CD14-positive monocyte (primary cell): ENCODE measurements at places on chromosomes 12 and 14. TPM values are rescaled to one million over a fixed set of nuclear protein-coding genes. Genes with fewer than 3 reads are reported as not detected.
A peak's percentile ranks its signal among the peaks of the same experiment; 100 is the strongest.

Gene ARHGAP9
- polyA plus RNA-seq: 211 TPM

Gene PFKM
- polyA plus RNA-seq: 2.8 TPM

Gene STXBP6
- 0.25 TPM for polyA plus RNA-seq

Gene PA2G4
- polyA plus RNA-seq: 43.2 and 83.0 TPM in 2 replicates

DNA sequence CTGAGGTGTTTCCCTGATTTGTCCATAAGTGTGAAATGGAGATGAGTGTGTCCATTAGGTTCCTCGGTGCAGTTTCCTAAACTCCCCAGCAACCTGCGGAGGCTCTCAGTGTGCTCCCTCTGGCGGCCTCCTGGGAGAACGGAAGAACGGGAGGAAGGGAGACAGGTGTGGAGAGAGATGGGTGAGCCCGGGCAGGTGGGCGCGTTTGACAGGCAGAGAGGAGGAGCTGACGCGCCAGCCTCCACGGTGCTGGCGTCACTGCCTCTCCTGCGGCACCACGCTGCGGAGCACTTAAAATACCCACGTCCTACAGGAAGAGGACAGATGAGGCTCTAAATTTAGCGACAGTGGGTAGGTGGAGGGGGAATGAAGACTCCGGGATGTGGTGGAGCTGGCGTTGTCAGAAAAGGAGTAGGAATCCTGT is 26.8 kb upstream of the PEX5 start:
- no peak for DNase-seq
- no peaks in the 10 kb centered on the region for H3K4me1 ChIP-seq
- no peaks in the 10 kb centered on the region for H3K36me3 ChIP-seq
- no peak overlapping the region for H3K4me3 ChIP-seq

DNA sequence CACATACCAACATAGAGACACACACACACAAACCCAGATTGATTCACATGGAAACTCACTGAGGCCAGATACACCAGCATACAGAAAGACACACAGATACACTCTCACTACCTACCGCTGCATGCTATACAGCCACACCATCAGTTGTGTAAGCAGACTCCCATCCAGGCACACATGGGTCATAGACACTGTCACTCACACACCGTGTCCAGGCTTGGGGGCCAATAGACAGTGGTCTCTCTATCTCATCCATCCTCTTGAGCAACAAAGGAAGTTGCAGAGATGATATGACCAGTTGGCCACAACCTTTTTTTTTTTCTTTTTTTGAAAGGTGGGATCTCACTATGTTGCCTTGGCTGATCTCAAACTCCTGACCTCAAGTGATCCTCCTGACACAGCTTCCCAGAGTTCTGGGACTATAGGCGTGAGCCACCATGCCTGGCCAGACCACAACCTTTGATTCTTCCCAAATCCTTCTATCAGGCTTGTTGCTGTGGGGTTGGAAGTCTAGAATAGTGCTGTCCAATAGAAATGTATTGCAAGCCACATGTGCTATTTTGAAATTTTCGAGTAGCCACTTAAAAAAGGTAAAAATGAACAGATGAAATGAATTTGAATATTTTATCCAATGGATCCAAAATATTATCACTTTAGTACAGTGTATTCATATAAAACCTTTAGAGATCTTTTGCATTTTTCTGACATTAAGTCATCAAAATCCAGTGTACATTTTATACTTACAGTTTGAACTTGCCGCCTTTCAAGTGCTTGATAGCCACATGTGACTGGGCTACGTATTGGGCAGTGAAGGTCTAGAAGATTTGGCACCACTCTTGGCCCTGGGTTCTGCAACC is 7.4 kb downstream of the LRP1-AS start:
- H3K4me1 ChIP-seq: peaks cover 49% of the 10 kb centered on the region
- H3K27me3 ChIP-seq: no peaks in the 10 kb centered on the region
- no peak overlapping the region for H3K4me3 ChIP-seq
- H3K36me3 ChIP-seq: peaks cover 80% of the 10 kb centered on the region

GRCh38 chr14:35335388-35336092 is 43.4 kb downstream of the PSMA6 start:
- no peaks in the 10 kb centered on the region for H3K27me3 ChIP-seq
- H3K27ac ChIP-seq: no peak overlapping the region
- peaks cover 76% of the 10 kb centered on the region for H3K4me1 ChIP-seq
- H3K4me3 ChIP-seq: no peak overlapping the region
- H3K36me3 ChIP-seq: no peaks in the 10 kb centered on the region
- DNase-seq: no peak

DNA sequence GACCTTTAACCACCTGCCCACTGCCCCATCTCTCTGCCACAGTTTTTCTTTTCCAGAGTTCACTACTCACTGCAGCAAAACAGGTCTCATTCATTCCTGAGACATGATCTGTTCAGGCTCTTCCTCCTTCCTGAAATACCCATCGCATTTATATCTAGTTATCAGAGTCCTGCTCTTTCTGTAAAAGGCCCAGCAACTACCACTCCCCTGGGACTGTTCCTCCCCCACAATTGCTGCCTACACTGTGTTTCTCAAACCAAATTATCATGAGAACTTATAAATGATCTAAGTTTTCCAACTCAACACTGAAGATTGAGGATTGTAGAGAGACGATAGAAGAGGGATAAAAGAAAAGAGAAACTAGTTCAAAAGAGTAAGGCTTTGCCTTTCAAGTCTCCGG is 40.8 kb upstream of the EPS8 start:
- no peak overlapping the region for H3K27ac ChIP-seq
- no peaks in the 10 kb centered on the region for H3K36me3 ChIP-seq
- no peaks in the 10 kb centered on the region for H3K27me3 ChIP-seq

GRCh38 chr14:22691171-22691570 is 47.0 kb upstream of the OR6J1 start:
- no peak overlapping the region for H3K4me3 ChIP-seq
- peaks cover 3% of the 10 kb centered on the region for H3K27me3 ChIP-seq
- no peak for DNase-seq
- H3K36me3 ChIP-seq: no peaks in the 10 kb centered on the region

GRCh38 chr12:47850153-47851084 is 30.7 kb upstream of the HDAC7 start:
- no peak overlapping the region for H3K27ac ChIP-seq
- H3K4me3 ChIP-seq: no peak overlapping the region
- H3K36me3 ChIP-seq: peaks cover 64% of the 10 kb centered on the region
- no peaks in the 10 kb centered on the region for H3K27me3 ChIP-seq

DNA sequence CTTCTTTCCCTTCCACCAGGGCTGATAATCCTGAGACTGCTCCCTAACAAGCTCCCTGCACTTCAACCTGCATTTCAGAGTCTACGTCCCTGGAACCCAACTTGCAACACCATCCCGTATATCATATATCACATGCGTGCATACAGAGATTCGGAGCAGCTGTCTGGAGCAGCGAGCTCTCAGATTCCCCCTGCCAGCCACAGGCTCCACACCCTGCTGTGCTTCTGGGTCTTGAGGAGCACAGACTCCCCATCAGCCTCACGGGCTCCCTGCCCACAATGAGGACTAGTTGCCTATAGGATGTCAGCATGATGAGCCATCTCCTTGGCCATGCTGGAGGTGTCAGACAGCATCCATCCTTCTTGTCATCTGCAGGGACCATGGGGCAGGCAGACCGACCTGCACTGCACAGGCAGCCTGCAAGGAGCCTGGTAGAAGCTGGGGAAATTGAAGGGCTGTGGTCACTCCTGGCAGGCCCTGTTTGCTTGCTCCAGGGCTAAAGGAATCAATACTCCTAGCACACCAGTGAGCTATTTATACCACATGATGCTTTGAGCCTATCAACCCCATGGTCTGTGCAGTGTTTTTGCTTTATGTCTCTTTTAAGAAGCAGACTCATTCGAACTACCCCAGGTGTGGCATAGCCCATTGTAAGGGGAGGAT is 19.6 kb upstream of the HDAC7 start:
- no peak for DNase-seq
- peaks cover 14% of the 10 kb centered on the region for H3K4me1 ChIP-seq

DNA sequence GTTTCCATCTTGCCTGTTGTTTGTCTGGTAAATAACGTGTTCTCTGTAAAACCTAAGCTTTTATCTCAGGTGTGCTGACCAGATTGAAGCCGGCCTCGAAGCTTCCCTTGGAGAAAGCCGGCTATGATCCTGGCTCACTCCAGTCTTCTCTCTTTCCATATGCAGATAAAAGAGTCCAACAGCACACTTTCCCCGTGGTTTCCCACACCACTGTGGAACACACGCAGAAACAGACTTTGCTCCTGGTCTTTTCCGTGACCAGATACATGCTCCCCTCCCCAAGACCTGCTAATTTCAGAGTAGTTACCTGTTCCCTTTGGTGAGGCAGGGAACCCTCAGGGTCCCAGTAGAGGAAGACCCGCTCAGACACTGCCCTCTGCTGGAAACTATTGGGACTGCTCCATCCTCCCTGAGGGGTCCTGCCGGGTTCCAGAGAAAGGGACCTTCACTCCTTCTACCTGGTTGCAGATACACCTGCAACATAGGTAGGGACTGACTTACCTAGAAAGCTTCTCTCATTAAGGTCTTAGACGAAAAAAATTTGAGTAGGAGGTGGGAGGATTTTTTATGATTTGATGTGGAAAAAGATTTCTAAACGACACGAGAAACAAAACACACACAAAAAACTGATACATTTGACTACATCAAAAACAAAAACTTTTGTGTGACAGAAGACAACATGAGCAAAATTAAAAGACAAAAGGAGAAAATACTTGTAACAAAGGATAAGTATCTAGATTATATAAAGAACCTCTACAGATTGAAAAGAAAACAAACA is 415.4 kb upstream of the CCDC196 start:
- no peak overlapping the region for H3K27ac ChIP-seq
- H3K36me3 ChIP-seq: no peaks in the 10 kb centered on the region
- peak; percentile 2 for DNase-seq
- no peaks in the 10 kb centered on the region for H3K27me3 ChIP-seq
- no peak overlapping the region for H3K4me3 ChIP-seq
- no peaks in the 10 kb centered on the region for H3K4me1 ChIP-seq

- no peaks in the 10 kb centered on the region for H3K36me3 ChIP-seq
- H3K27me3 ChIP-seq: peaks cover 31% of the 10 kb centered on the region
- H3K27ac ChIP-seq: no peak overlapping the region
- peaks cover 10% of the 10 kb centered on the region for H3K4me1 ChIP-seq
- H3K4me3 ChIP-seq: peak overlapping the region; percentile 81
- DNase-seq: no peak
Observed at GRCh38 chr14:70822530-70823185, 13.3 kb upstream of the MAP3K9 start.

- no peak overlapping the region for H3K4me3 ChIP-seq
- no peaks in the 10 kb centered on the region for H3K27me3 ChIP-seq
- H3K27ac ChIP-seq: no peak overlapping the region
- peaks cover 21% of the 10 kb centered on the region for H3K4me1 ChIP-seq
- no peak for DNase-seq
- peaks cover 6% of the 10 kb centered on the region for H3K36me3 ChIP-seq
Observed at GRCh38 chr12:62288328-62288727, 28.1 kb downstream of the USP15 start.

DNA sequence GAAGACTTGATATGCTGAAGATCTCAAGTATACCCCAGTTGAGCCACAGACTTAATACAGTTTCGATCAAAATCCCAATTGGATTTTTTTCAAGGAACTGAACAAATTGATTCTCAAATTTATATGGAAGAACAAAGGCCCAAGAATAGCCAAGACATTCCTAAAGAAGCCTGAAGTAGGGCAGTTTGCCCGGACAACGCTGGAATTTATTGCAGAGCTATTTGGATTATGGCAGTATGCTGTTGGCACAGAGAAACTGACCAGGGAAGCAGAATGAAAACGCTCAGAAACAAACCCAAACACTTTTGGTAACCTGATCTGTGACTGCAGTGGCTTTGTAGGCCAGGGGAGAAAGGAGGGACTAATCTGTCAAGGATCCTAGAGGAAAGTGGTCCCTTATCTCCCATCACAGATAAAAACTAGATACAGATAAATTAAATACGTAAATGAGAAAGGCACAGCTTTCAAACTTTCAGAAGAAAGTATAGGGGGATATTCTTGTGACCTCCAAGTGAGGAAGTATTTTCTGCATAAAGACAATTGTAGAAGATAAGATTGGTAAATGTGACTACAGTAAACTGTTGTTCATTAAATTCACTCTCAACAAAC is 35.9 kb upstream of the GSC start:
- no peak overlapping the region for H3K27ac ChIP-seq
- no peaks in the 10 kb centered on the region for H3K4me1 ChIP-seq
- DNase-seq: no peak
- no peaks in the 10 kb centered on the region for H3K27me3 ChIP-seq

GRCh38 chr12:26940516-26941214 is 2.4 kb downstream of the FGFR1OP2 start:
- no peak for DNase-seq
- H3K36me3 ChIP-seq: no peaks in the 10 kb centered on the region
- peak overlapping the region; percentile 29 for H3K27ac ChIP-seq
- no peaks in the 10 kb centered on the region for H3K27me3 ChIP-seq
- H3K4me1 ChIP-seq: peaks cover 55% of the 10 kb centered on the region

DNA sequence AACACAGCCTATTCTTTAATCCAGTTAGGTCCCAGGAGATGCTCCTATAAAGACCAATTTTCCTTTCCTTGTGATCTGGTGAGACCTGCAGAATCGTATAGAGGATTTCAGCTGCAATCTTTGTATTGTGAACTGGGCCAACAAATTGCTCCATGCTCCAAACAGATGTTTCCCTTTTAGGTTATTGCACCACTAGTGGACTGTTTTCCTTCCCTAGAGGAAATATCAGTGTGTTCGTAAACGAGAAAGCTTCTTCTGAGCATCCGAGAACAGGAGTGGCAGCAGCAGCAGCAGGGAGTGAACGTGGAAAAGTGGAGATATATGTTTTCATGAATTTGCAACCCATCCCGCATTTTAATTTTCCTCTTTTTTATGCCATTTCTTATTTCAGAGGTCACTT is 344.1 kb upstream of the PDE3A start:
- peaks cover 8% of the 10 kb centered on the region for H3K4me1 ChIP-seq
- peak; percentile 6 for DNase-seq
- no peak overlapping the region for H3K27ac ChIP-seq
- H3K27me3 ChIP-seq: no peaks in the 10 kb centered on the region
- no peak overlapping the region for H3K4me3 ChIP-seq
- H3K36me3 ChIP-seq: no peaks in the 10 kb centered on the region

DNA sequence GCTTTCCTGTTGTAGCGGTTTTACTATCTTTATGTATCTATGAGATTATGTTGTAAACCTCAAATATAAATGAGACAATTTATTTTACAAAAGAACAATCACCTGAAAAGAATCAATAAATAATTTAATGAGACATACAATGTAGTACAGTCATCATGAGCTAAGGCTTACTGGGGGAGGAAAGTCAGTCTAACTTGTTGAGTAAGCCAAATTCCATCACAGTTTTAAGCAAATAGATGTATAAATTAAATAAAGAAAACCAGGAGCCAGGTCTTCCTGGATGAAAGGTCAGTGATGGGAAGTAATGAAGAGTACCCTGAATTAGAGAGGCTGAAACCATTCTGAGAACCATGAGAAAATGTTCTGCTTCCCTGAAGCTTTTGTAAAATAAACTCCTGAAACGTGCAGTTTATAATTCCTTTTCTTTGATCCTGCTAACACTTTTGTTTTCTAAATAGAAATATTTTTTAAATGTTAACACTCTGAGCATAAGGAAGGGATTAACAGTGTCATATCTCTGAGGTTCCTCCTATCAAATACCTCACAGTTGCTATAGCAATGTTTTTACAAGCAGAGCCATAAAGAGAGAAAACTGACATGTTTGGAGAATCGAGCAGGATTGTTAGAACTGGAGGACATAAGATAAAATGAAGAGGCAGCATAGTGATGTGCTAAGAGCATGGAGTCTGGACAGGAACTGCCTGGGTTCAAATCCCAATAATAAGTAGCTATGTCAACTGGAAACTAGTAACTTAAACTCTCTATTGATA is 444.9 kb upstream of the FOXG1 start:
- no peak overlapping the region for H3K4me3 ChIP-seq
- H3K36me3 ChIP-seq: no peaks in the 10 kb centered on the region
- H3K27me3 ChIP-seq: no peaks in the 10 kb centered on the region
- H3K27ac ChIP-seq: no peak overlapping the region
- no peaks in the 10 kb centered on the region for H3K4me1 ChIP-seq
- no peak for DNase-seq
